ENCODE measurements at places on chromosomes 13 and 19. TPM values are rescaled to one million over a fixed set of nuclear protein-coding genes. Genes with fewer than 3 reads are reported as not detected.

Gene CATSPERD
- total RNA-seq = not detected

Gene ZNF724
- total RNA-seq = not detected

Gene B3GLCT
- 6.4 TPM for total RNA-seq

Gene CYP2A6
- total RNA-seq = not detected

Gene S1PR4
- 1.9 TPM for total RNA-seq

Gene OR7G3
- not detected for total RNA-seq

Gene IGFL2
- not detected for total RNA-seq

Gene B3GNT8
- 6.1 TPM for total RNA-seq

Gene APOC1
- not detected for total RNA-seq

Gene CFAP97D2
- total RNA-seq = not detected

Gene DNAAF3
- total RNA-seq = 0.52 TPM

Gene SPIB
- not detected for total RNA-seq

Gene LILRB1
- 1.6 TPM for total RNA-seq

Gene GPR12
- 0.50 TPM for total RNA-seq

Gene C19orf18
- not detected for total RNA-seq

Gene TUBA3C
- total RNA-seq = not detected

Gene SHISA7
- not detected for total RNA-seq

Gene MBD3L2
- total RNA-seq = not detected

Gene NRTN
- total RNA-seq = 7.8 TPM

Gene CCDC70
- not detected for total RNA-seq

Gene CLEC17A
- not detected for total RNA-seq

Gene SPACA6
- total RNA-seq = 13.5 TPM

Gene ZNF253
- total RNA-seq = 11.8 TPM

Gene PCDH20
- total RNA-seq = 18.7 TPM

Gene CAMSAP3
- 0.46 TPM for total RNA-seq

Gene DMKN
- 6.0 TPM for total RNA-seq

Gene DNAJC15
- 11.4 TPM for total RNA-seq

Gene IGSF23
- not detected for total RNA-seq

Gene CD22
- 4.6 TPM for total RNA-seq

Gene OR7C1
- not detected for total RNA-seq

Gene ZNF93
- total RNA-seq = 3.2 TPM

Gene NACC1
- total RNA-seq = 25.7 TPM

Gene DAND5
- not detected for total RNA-seq

Gene PABPC3
- 0.19 TPM for total RNA-seq
